Vagina (tissue), 2 donors: ENCODE measurements at places on chromosomes 2 and 18. TPM values are rescaled to one million over a fixed set of nuclear protein-coding genes. Genes with fewer than 3 reads are reported as not detected.

DNA sequence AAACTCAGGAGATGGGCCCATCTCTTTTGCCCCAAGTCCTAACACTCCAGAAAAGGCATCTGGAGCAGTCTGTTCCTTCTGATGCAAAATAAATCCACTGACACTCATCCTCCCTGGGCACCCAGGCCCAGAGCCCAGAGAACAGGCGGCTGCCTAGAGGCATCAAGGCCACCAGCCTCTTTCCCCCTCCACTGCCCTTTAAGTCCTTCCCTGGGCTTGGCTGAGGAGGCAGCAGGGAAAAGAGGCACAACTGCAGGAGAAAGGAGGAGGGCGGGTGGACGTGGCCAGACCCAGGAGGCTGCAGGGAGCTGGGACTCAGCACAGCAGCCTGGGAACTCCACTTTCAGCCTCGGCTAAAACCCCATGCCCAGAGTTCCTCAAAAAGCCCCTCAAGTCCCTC is 99.7 kb upstream of the ID2 start:
- DNase-seq: no peak

HOXD13 gene
- total RNA-seq: 15.7 TPM

IFT172 gene
- total RNA-seq: 30.7 TPM

DNA sequence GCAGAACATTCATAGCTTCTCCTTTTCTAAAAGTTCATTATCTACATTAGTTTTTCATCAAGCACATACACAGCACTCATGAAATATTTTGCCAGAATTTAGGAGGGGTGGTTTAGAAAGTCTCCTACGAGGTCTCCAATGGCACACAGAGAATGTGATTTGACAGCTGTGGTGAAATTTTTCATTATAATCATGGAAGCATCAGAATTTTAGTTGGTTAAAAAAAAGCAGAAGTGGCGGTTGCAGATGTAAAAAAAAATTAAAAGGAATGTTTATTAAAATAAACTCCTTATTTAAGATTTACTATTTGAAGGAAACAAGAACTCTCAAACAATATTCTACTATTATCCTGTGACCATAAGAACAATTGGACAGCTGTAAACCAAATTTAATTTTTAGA is 10.8 kb upstream of the RHBDD1 start:
- no peak for DNase-seq

DNA sequence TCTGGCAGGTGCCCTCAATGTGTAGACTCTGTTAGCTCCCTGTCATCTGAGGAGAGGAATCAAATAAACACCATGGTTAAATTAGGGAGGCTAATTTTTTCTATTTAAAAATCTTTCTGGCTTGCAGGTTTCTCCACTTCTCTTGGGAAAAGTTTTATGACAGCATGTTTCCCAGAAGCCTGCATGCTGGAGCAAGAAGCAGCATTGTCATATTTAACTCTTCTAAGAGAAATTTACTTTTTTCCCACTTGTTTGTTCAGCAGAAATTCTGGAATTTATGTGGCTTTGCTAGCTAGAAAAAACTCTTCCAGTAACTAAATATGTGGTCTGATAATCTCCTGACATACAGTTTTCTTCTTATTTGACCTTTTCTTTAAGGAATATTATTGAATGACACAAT is 230.5 kb downstream of the PARD3B start:
- DNase-seq: no peak

- DNase-seq: no peak
These were observed 33.7 kb upstream of the WIPF1 start for GRCh38 chr2:174631009-174631981.

DSC3 gene
- 176 TPM for total RNA-seq

GRCh38 chr18:28063271-28063761 is 113.6 kb downstream of the CDH2 start:
- DNase-seq: no peak

SIX3 gene
- not detected for total RNA-seq

DNA sequence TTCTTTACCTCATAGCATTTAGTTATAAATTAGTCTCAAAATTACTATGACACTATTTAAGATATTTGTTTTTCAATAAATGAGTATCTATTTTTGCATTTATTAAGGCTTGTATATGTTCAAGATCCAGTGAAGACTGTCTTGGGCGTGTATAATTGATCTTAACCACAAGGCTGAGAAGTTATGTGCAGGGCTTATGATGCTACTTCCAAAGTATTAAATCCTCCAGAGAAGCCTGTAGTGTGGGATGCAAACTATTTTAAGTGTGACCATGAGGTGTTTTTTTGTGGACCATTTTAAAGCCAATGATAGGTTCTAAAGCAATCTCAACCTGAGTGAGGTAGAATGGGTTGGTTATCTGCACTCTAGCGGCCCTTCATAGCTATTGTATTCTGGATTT is 219.9 kb downstream of the ZNF407 start:
- DNase-seq: no peak

DNA sequence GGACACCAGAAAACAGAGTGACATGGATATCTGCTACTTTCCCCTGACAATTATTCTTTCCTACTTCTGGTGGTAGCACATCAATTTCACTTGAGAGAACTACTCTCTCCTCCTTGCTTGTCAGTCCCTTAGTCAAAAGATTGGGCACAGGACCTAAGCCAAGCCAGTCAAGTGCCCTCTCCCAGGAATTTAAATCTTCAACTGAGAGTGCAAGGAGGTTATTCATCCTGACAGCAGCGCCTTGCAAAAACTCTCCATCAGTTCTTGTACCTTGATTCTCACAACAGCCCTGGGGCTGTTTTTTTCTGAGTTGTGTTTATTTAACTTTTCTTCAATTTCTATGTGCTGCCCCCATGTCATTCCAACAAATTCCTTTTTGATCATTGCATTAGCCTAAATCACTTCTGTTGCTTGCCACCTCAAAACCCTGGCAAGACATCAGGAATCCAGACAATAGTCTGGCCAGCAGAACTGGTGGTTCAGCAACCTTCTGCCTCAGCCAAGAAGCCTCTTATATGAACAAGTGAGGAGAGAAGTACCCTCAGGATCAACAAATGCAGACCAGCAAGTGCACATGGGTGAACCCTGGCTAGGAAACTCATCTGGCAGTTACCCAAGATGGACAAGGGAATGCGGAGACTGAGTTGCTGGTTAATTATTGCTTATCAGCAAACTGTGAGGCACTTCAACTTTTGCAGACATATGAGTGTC is 19.4 kb downstream of the COL4A3 start:
- no peak for DNase-seq

CPLX4 gene
- total RNA-seq: not detected

RND3 gene
- total RNA-seq: 62.1 TPM

CCBE1 gene
- 2.9 TPM for total RNA-seq

GRCh38 chr2:78681386-78681785 is 344.1 kb upstream of the REG3G start:
- DNase-seq: no peak

DES gene
- total RNA-seq: 883 TPM

UNC80 gene
- total RNA-seq: 0.25 TPM
